NCI-H226 (cell line): ENCODE measurements at places on chromosomes 1 and 21.

GRCh38 chr1:201360901-201361651 is 16.4 kb downstream of the TNNT2 start:
- DNase-seq, result no peak

DNA sequence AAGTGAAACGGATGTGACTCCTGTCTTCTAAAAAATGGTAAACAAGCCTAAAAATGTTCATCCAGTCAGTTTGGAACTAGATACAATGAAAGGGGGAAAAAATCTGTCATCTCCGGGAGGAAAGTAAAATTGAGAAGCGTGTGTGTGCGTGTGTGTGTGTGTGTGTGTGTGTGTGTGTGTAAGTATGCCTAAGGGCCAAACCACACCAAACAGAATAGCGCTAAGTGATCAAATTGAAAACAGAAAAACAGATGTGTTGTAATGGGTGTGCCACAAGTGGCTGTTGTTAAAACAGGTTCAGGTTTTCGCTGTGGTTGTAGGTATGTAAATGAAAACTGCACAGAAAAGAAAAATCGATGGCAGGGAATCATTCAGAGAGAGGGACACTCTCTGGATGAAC is 106.7 kb downstream of the RNF220 start:
- DNase-seq, result no peak

DNA sequence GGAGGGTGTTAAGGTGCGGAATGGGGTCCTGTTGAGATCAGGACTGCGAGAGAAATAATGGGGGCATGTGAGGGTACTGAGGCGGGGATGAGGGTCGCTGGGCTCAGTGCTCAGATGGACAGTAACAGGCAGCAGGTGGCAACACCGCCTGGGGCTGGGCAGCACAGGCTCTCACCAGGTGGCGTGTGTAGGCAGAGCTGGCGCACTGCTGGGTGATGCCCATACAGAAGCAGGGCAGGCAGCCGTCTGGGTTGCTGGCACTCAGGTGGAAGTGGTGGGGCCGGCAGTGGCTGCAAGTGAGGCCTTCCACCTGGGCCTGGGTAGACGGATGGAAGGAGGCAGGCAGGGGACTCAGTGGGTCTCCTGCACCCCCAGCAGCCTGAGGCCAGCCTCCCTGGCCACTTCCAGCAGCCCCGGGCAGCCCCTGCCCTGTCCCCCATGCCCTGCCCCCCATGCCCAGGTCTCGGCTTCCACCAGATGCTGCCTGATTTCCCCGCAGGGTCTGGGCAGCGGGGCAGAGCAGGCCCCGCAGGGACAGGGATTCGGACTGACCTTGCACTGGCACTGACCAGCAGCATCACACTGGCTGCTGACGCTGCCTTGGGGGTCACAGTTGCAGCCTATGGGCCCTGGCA is 60.5 kb downstream of the LDLRAD2 start:
- no peak for DNase-seq

GRCh38 chr21:30289215-30289614 is at the start of gene KRTAP25-1:
TSS of gene KRTAP25-1 (minus strand) at chr21:30289514. CDS start at chr21:30289490, 24 bp downstream.
- no peak for DNase-seq

DNA sequence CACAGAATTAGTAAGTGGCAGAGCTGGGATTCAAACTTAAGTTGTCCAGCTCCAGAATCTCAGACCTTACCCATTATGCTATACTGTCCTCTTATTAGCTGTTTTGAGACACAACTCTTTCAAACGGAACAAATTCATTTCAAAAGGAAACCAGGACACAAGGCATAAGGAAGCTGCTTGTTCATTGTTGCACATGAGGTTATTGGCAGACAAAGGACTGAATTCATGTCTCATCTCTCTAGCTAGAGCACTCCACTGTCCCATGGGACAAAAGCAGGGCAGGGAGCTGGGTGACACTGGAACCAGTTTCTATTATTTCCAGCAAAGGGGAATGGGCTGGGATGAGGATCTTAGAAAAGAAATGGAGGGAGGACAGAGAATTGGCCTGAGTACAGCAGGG is 26.4 kb downstream of the CHI3L2 start:
- no peak for DNase-seq

DNA sequence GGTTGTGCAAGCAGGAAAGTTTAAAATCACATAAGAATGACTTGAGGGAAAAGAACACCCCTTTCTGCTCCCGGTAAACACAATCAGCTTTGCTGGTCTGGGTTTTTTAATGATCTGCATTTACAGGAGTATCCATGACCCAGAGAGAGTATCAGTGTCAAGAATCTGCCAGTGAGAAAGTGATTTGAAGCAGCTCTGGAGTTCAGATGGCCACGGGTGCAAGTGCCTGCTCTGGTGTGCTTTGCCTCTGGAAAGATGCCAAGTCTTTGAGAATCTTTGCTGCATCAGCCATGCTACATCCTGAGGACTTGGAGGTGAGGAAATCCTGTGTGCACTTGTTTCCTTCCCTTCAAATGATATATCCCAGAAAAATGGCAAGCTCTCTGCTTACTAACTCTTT is 18.6 kb upstream of the MYSM1 start:
- no peak for DNase-seq

- DNase-seq, result no peak
Observed at GRCh38 chr1:220056374-220056773, 10.1 kb upstream of the EPRS1 start.

- no peak for DNase-seq
Observed at GRCh38 chr1:165635329-165635728, 4.3 kb downstream of the MGST3 start.

DNA sequence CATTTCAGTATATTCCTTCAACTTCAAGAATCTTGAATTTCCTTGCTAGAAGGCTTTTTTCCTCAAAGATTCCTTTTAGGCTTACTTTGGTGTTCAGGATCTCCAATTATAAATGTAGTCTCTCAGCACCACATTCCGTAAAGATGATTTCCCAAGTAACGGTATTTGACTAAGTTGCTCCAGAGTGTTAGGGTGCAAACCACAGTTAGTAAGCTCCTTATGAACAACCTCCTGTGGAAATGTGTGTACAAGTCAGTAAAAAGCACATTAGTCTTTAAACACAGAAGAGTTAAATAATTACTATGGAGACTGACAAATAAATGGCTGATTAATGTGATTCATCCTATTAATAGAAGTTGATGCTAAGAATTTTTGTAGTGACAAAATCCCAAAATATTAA is 10.3 kb downstream of the DONSON start:
- no peak for DNase-seq

GRCh38 chr1:197465528-197466327 is 197.7 kb downstream of the CRB1 start:
- no peak for DNase-seq
